NCI-H2081 treated with DMSO at 0.1 percent for 48 hours (cell line): ENCODE measurements at places on chromosomes 5 and 9.

- no peak for DNase-seq
Observed at GRCh38 chr9:133057006-133057405, 4.8 kb upstream of the CEL start.

DNA sequence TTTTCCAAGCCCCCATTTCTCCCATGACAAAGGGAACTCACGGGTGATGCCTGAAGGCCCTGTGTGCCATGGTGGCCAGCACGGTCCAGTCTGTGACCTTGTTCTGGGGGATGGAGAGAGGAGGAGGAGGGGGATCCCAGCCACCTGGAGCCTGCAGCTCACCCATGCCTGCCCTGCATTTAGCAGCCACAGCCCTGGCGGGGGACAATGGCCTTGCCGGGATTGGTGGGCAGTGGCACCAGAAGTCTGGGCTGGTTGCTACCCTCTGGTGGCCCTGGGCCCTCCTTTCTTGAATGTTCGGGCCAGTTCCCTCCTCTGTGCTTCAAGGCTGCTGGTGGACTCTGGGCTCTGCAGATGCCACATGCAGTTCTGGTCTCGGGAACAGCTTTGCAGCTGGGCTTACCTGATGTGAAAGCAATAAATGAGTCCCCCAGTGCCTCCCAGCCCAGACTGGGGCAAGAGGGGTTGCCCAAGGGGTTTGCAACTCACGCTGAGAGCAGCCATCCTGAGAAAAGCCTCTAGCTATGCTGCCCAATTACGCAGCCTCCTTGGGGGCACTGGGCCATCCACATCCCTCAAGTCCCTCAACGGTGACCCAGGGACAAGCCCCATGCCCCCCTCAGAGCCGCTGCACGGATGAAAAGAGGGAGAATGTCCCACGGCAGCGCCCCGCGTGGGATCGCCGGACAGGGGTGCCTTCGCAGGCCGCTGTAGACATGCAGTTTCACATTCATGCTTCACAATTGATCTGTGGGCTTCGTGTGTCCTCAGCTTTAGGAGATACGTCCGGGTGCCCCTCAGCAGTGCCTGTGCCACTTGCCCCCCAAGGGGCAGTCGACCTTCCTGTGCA is 49.2 kb upstream of the FCN1 start:
- no peak for DNase-seq

GRCh38 chr9:15079989-15080388 is 169.8 kb upstream of the FREM1 start:
- DNase-seq: no peak

- no peak for DNase-seq
Observed at GRCh38 chr5:61525512-61526206, 193.6 kb downstream of the ZSWIM6 start.

DNA sequence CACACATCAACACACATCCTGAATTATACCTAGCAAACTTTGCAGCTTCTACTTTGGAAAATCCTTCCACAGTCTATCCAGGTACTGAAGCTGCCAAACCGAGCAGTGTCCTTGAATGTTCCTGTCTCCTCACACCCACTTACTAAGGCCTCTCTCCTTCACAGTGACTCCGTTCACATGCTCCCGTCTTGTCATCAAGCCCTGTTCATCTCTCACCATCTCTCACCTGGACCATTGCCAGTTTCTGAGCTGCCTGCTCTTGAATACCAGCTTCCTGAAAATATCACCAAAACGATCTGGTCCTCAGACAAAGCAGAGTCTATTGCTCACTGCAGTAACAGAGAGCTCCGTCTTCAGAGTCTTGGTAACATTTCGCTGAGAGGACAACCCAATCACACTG is 57.4 kb downstream of the GCNT1 start:
- DNase-seq: no peak

- no peak for DNase-seq
Observed at GRCh38 chr5:68227532-68228160, 12.1 kb downstream of the PIK3R1 start.

DNA sequence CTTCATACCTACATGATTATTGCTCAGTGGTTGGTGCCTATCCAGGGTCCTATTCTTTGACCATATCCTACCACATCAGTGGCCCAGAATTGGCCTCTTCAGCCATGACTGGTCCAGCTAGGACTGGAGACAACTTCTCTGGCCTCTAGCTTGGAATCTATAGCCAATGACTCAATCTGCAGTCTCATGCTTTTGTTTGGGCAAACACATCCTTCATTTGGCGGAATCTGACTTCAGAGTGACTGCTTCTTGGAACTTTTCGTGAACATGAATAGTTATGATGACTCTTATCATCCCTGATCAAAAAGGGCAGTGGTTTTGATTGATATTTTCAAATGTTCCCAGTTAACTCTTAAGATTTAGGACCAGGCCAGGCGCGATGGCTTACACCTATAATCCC is 134.1 kb downstream of the PAPPA start:
- no peak for DNase-seq

DNA sequence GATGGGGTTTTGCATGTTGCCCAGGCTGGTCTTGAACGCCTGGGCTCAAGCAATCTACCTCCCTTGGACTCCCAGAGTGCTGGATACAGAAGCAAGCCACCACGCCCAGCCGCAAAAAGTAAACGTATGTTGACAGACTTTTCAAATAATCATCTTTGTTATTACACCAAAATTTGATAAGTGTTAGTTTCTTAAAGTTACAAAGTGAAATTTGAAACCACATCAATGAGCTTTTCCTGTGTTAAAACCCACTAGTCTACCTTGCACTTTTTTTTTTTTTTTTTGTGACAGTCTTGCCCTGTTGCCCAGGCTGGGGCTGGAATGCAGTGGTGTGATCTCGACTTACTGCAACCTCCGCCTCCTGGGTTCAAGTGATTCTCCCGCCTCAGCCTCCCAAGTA is 29.9 kb downstream of the SPACA9 start:
- DNase-seq: no peak

DNA sequence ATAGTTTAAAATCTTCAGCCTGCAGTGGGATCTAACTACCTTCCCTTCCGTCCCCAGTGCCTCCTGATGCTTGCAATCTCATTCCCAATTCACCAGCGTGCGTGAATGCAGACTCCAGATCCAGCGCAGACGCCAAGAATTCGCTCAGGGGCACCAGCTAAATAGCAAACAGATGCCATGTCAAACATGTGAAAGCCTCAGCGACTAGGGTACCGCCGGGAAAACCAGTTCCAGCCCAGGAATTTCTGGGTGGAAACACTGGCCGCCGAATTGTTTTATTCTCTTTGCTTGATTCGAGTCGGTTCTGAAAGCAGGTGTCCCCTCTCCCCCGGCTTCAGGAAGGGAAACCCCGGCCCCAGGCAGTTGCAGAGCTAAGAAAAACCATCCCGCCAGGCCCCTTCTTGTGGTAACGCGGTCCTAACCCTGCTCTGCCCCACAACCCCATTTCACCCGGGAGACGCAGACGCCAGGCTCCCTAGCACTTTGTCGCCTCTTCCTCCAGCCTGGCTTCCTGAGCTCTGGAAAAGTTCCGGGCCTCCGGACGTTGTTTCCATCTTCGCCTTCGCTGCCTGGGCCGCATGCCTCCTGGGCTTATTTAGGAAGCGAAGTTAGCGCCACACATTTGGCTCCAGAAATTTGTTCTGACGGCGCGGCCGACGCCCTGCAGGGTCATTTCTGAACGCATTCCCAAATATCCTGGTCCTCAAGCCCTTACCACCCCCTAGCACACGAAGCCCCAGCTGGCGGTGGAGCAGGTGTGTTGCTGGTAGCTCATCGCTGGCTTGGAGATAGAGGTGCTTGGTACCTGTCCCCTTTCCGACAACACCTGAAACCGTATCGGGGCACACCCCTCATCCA is 665 bp upstream of the LVRN start:
- DNase-seq: no peak

GRCh38 chr5:68372161-68372560 is 156.6 kb downstream of the PIK3R1 start:
- DNase-seq: no peak

DNA sequence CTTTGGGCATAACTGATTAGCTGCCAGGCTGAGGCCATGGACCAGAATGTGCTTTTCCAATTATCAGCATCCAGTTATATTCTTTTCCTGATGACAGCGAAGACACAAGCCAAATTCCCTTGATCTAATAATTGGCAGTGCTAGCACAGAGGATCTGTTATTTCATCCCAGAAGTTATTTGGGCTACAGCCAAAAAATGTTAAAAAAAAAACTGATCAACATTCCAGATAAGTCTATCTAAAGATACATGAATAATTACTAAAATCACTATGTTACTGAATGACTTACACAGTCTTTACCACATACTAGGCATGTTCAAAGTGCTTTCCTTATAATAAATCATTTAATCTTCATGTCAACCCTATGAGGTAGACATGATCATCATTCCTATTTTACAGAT is 13.5 kb upstream of the PDZD2 start:
- no peak for DNase-seq

DNA sequence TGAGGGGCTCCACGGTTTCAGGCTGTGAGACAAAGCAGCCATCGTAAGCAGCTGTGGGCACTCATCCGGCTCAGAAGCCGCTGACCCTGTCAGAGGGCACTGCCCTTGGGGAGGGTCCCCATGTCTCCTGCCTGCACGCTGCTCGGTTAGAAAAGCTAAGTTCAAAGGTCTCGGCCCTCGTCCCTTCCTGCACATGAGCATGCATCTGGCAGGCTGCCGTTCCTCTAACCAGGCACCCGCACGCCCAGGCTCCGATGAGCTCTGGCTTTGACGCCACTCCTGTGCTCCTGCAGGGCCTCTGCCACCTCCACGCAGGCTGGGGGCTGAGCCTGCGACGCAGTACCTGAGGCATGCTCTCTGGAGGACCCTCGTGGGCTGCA is 51.3 kb downstream of the NKD2 start:
- no peak for DNase-seq

- no peak for DNase-seq
Observed at GRCh38 chr5:141879941-141880738, 1.9 kb upstream of the PCDH1 start.

DNA sequence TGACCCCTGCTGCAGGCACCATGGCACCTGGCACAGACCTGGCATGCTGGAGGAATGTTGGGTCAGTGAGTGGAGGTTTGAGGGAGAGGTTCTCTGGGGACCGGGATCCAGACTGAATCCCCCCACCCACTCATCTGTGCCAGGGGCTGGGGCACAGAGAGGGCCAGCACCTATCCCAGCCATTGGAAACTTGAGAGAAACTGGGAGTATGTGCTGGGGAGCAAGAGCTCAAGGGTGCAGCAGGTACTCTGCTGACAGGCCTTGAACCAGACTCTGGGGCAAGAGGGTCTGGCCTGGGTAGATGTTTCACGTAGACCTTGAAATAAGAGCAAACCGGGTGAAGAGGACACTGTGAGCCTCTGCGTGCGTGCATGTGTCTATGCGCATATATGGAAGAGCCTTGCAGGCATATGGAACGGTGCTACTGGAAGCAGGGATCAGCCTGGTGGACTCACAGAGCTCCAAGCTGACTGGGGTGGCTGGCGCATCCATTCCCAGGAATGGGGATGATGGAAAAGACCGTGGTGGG is 8.8 kb downstream of the FGF18 start:
- DNase-seq: no peak

GRCh38 chr5:139776861-139777260 is 18.7 kb upstream of the PSD2 start:
- no peak for DNase-seq

DNA sequence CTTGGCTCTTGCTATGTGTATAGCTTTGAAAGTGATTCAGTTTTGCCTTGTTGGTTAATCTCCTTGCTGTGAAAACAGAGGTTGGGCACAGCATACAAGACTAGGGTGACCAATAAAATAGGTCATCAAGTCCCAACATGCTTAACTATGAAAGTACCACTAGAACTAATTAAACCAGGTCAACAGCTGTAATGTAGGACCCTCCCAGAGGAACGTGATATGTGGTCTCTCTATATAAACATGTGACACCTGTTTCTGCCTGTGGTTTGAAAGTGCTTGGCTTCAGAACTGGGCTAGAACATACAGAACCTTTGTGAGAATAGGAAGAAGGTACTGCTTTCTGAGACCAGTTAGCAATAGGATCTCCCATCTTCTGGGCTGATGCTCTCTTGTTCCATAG is 297.1 kb downstream of the FBXL7 start:
- DNase-seq: no peak
